ENCODE measurements at places on chromosomes 1 and 21. TPM values are rescaled to one million over a fixed set of nuclear protein-coding genes. Genes with fewer than 3 reads are reported as not detected.

PGLYRP3 gene
- not detected for total RNA-seq

SPEN gene
- total RNA-seq = 60.6 TPM

OR10Z1 gene
- total RNA-seq = not detected

SYTL1 gene
- 2.3 TPM for total RNA-seq

FALEC gene
- not detected for total RNA-seq

S100A5 gene
- total RNA-seq = 1.3 TPM

KLHDC7A gene
- total RNA-seq = 0.06 TPM

APOBEC4 gene
- 5.0 TPM for total RNA-seq

IGSF21 gene
- 1.7 TPM for total RNA-seq

ANGEL2 gene
- total RNA-seq = 49.1 TPM

- peaks cover 18% of the 10 kb centered on the region for H3K4me1 ChIP-seq
- no peak overlapping the region for H3K27ac ChIP-seq
- no peaks in the 10 kb centered on the region for H3K27me3 ChIP-seq
- no peak overlapping the region for H3K4me3 ChIP-seq
Observed at GRCh38 chr1:26006710-26007109, 8.8 kb upstream of the PAFAH2 start.

DNA sequence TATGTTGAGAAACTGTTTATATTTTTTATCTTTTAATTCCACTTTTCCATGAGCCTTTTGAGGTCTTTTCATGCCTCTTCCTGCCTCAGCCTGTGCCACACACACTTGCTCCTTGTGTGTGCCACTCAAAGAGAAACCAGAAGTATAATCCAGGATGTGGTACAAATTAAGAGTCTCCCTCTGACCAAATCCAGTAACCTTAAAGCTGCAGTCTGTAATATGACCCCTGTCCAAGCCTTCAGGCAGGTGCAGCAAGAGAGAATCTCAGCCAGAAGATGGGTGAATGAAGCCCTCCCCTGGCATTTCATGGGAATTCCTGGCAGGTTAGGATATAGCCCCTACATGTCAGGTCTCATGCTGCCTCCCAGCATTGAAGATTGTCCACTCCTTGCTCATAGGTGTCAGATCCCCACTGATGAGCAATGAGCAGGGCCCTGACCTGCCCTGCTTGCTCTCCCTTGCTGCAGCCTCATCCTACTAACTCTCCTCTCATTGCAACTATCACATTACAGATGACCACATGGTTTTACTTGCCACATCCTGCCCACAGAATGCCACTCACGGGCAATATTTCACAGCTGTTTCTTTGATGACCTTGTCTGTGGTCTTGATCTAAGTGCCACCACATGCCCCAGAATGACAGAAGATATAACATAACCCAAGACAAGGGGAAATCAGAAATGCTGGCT is 169.3 kb downstream of the SEC16B start:
- H3K36me3 ChIP-seq = no peaks in the 10 kb centered on the region
- no peak for DNase-seq
- no peak overlapping the region for H3K27ac ChIP-seq
- H3K27me3 ChIP-seq = no peaks in the 10 kb centered on the region

DNA sequence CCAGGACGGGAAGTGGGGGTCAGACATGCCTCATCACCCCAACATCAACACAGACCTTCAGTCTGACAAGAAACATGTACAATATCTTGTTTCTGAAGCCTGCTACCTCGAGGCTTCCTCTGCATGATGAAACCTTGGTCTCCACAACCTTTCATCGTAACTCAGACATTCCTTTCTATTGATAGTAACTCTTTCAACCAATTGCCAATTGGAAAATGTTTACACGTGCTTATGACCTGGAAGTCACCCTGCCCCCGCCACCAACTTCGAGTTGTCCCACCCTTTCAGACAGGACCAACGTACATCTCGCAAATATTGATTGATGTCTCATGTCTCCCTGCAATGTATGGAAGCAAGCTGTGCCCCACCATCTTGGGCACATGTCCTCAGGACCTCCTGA is 159.5 kb downstream of the ETS2 start:
- no peaks in the 10 kb centered on the region for H3K36me3 ChIP-seq
- H3K27me3 ChIP-seq = no peaks in the 10 kb centered on the region
- no peak for DNase-seq
- H3K4me1 ChIP-seq = no peaks in the 10 kb centered on the region
- peak overlapping the region; percentile 20 for H3K4me3 ChIP-seq

GRCh38 chr1:217079584-217079983 is 356.4 kb upstream of the ESRRG start:
- H3K36me3 ChIP-seq = no peaks in the 10 kb centered on the region
- H3K4me3 ChIP-seq = no peak overlapping the region
- no peaks in the 10 kb centered on the region for H3K4me1 ChIP-seq
- no peaks in the 10 kb centered on the region for H3K27me3 ChIP-seq

GRCh38 chr1:35556484-35557117 is 602 bp downstream of the KIAA0319L start:
- peak overlapping the region; percentile 98 for H3K4me3 ChIP-seq
- peaks cover 32% of the 10 kb centered on the region for H3K4me1 ChIP-seq
- no peaks in the 10 kb centered on the region for H3K27me3 ChIP-seq
- no peak for DNase-seq
- peak overlapping the region; percentile 94 for H3K27ac ChIP-seq

DNA sequence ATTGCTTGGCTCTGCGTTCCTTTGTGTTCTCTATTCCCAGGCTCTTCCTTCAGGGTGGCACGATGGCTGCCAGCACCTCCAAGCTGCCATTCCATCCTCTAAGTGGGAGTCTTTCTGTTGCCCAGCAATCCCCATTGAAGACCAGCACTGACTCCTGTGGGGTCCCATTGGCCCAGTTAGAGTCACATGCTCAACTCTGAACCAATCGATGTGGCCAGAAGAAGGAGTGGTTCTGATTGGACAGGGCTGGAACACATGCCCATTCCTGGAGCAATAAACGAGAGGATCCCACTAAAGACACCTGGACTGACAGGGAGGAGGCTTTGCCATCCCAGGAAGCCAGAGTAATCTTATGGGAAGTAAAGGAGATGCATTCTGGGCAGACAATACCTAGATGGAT is 97.2 kb upstream of the IGSF21 start:
- no peak overlapping the region for H3K27ac ChIP-seq
- H3K4me3 ChIP-seq = no peak overlapping the region
- peak; percentile 61 for DNase-seq

- no peaks in the 10 kb centered on the region for H3K36me3 ChIP-seq
- no peak overlapping the region for H3K4me3 ChIP-seq
- no peak for DNase-seq
- H3K27ac ChIP-seq = no peak overlapping the region
- no peaks in the 10 kb centered on the region for H3K27me3 ChIP-seq
- peaks cover 9% of the 10 kb centered on the region for H3K4me1 ChIP-seq
Observed at GRCh38 chr1:117810553-117810952, 118.9 kb downstream of the GDAP2 start.

- H3K27ac ChIP-seq = no peak overlapping the region
- no peaks in the 10 kb centered on the region for H3K36me3 ChIP-seq
- no peaks in the 10 kb centered on the region for H3K4me1 ChIP-seq
- no peaks in the 10 kb centered on the region for H3K27me3 ChIP-seq
- no peak for DNase-seq
Observed at GRCh38 chr1:92504291-92505014, 17.7 kb upstream of the GFI1 start.

- H3K4me3 ChIP-seq = no peak overlapping the region
- DNase-seq = no peak
- peaks cover 96% of the 10 kb centered on the region for H3K4me1 ChIP-seq
- H3K27me3 ChIP-seq = no peaks in the 10 kb centered on the region
Observed at GRCh38 chr1:27593678-27594563, 10.0 kb downstream of the AHDC1 start.

GRCh38 chr1:108691128-108691941 is 775 bp upstream of the PRPF38B start:
- H3K27me3 ChIP-seq = no peaks in the 10 kb centered on the region
- peaks cover 16% of the 10 kb centered on the region for H3K4me1 ChIP-seq
- peak overlapping the region; percentile 93 for H3K4me3 ChIP-seq
- no peak for DNase-seq
- H3K27ac ChIP-seq = peak overlapping the region; percentile 99

DNA sequence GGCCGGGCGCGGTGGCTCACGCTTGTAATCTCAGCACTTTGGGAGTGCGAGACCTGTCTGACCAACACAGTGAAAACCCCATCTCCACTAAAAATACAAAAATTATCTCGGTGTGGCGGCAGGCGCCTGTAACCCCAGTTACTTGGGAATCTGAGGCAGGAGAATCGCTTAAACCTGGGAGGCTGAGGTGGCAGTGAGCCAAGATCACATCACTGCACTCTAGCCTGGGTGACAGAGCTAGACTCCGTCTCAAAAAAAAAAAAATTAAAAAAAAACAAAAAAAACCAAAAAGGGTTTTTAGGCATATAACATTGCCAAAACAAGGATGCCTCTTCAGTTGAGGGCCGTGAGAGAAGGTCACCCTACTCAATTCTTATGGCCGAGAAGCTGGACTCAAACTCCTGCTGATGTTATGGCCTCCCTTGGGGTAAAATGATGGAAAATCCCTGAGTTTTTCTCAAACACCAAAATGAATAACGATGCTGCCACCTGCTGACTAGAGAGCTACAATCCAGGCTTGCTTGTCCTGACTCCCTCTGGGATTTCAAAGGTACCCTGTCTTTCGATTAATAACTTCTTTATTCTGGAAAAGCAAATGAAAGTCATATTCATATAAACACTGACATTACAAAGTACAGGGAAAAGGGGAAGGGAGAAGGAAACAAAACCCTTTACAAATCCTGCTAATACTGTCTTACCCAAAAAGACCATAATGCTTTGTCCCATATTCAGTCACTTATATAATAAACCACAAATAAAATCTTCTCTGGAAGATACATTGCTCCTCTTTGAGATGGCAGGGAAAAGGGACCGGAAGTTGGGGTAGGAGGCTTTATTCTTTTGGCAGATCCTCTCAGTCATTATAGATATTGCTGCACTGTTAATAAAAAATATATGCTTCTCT is 10.7 kb downstream of the RAB42 start:
- H3K4me3 ChIP-seq = no peak overlapping the region
- H3K27me3 ChIP-seq = no peaks in the 10 kb centered on the region
- peak; percentile 82 for DNase-seq
- H3K4me1 ChIP-seq = no peaks in the 10 kb centered on the region
- no peaks in the 10 kb centered on the region for H3K36me3 ChIP-seq

Measured in testis (tissue), 5 donors.